Activated CD8-positive, alpha-beta T cell treated with anti-CD3 and anti-CD28 coated beads for 36 hours (primary cell): ENCODE measurements at places on chromosomes 2 and 18.

DNA sequence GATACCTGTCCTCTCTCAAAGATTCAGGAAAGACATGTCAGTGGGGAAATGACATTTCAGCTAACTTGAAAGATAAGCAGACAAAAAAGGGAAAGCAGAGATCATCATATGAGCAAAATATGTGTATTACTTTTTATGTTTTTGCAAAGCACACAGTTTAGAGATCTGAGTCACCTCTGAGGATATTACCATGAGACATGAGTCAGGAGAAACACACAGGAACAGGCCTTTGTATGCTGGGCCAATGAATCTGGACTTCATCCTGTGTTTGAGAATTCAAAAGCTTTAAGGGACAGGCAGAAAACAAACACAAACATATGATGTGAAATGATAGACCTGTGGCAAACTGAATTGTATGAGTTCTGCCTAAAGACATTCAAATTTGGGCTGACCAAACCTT lies 306.0 kb upstream of the EPC2 start:
- DNase-seq, result no peak

DNA sequence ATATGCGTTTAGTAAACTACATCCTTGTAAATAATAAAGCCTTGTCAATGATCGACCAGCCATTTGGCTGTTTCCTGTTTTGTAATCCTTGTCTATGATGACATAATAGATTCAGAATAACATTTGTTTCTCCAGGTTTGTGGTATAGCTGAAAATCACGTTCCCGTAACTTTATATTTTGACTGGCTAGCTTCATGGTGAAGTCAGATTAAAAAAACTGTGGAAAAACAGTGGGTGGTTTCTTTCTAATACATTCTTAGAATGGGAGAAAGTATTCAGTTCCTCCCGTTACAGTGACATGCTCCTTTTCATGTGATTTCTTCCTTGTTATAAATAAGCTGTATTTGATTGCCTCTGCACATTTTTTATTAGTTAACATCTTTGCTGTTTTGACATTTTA lies 366.9 kb downstream of the NYAP2 start:
- no peak for DNase-seq

DNA sequence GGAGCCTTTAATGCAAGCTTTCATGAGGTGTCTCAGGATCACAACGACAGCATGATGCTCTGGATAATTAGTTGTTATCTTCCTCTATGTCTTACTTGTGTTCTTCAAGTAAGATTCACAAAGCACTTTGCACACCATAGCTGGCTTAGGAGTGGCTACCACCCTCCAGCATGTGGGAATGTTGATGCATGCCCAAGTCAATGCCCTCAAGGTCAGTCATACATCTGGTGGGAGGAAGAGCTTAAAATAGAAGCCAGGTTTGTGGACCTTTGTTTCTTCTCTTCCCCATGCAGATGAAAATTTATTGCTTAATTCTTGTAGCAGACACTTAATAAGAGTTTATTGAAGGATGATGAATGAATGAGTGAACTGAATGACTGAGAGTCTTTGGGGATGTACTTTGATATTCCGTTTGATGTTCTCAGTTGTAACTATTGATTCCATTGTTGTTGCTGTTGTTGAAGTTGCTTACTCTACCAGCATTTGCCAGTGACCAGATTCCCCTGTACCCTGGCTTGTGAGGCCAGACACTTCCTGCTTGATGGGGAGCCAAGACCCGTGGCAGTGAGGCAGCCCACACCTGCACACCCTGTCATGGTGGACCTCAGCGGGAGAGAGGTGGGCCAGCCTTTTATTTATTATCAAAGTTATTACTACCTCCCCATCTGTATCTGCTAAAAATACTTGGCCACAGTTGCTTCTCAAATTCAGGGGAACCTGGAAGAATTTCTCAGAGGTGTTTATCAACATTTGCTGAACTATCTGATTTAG lies 137.8 kb downstream of the LAMA3 start:
- DNase-seq, result no peak

GRCh38 chr2:47272031-47272864 lies 117.1 kb upstream of the STPG4 start:
- DNase-seq, result peak; percentile 60

DNA sequence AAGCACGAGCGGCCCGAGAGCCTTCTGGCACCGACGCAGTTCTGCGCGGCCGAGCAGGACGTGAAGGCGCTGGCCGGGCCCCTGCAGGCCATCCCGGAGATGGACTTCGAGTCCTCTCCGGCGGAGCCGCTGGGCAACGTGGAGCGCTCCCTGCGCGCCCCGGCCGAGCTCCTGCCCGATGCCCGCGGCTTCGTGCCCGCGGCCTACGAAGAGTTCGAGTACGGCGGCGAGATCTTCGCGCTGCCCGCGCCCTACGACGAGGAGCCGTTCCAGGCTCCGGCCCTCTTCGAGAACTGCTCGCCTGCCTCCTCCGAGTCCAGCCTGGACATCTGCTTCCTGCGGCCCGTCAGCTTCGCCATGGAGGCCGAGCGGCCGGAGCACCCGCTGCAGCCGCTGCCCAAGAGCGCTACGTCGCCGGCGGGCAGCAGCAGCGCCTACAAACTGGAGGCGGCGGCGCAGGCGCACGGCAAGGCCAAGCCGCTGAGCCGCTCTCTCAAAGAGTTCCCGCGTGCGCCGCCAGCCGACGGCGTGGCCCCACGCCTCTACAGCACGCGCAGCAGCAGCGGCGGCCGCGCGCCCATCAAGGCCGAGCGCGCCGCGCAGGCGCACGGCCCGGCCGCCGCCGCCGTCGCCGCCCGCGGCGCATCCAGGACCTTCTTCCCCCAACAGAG lies 70.4 kb downstream of the ARHGEF33 start:
- DNase-seq, result peak; percentile 78

DNA sequence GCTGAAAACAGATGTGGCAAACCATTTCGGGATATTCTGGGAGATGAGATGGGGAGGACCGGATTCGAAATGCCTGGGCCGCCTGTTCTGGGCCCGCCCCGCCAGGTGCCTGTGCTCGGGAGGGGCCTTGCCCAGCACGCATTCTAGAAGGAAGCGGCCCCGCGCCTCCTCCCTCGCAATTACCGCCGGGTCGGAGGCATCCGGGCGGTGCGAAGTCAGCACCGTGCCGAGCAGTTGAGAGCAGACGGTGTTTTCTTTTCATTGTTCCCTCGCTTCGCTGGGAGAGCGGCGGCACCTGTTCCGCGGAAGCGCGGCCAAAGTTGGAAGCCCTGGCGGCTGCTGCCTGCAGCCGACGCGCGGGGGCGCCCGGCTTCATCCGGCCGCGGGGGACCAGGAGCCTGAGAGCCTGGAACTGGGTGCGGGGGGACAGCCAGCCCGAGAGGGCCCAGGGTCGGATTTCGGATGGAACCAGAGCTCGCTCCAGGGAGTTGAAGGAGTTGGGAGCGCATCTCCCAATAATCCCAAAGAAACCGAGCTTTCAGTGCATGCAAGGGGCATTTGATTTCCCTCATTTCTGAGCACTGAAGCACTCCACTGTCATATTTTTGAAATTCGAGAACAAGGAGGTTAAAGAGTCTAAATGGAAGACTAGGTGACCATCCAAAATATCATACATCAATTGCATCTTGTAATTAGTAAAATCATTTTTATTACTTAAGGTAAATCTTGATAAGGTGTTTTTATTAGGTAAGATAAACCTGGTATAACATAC lies 241.8 kb upstream of the RAB12 start:
- peak; percentile 25 for DNase-seq
